Stimulated activated CD4-positive, alpha-beta T cell treated with anti-CD3 and anti-CD28 coated beads, Interleukin-2, amount 100 ng/mL, for 48 hours (primary cell): ENCODE measurements at places on chromosomes 7 and 10.

GRCh38 chr7:144404946-144405345 is 1.5 kb upstream of the NOBOX start:
- DNase-seq, result no peak

DNA sequence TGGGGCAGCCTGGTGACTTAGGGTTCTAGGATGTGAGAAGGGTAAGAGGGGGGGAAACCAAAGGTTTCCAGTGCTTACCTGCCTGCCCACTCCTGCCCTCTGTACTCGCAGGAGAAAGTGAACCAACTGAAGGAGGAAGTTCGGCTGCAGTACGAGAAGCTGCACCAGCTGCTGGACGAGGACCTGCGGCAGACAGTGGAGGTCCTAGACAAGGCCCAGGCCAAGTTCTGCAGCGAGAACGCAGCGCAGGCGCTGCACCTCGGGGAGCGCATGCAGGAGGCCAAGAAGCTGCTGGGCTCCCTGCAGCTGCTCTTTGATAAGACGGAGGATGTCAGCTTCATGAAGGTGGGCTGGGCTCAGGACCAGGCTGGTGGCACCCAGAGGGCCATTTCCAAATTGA is 10.7 kb downstream of the TRIM8 start:
- DNase-seq, result no peak

DNA sequence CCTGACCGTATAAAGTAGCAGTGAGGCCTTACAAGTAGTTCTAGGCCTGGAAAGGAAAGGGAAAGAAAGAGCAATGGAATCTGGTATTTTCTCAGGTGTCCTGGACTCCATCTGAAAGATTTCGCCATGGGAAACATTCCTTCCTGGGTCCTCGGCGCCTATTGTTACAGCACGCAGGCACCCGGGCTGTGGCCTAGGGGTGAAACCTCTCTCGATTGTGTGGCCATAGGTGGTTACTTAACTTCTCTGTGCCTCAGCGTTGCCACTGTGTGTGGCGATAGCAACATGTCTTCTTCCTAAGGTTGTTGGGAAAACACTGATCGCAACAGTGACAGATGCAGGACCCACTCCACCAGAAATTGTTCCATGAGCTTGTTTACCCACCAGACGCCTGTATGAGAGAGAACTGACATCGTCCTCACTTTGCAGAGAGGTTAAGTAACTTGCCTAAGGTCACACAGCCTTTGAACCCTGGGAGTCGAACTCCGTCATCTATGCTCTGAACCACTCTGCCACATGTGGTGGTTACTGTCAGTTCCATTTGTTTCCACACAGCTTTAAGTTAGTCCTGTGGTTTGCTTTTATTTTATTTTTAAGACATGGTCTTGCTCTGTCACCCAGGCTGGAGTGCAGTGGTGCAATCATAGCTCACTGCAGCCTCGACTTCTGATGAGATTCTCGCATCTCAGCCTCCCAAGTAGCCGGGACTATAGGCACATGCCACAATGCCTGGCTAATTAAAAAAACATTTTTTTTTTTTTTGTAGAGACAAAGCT is 73.4 kb downstream of the LHPP start:
- DNase-seq, result no peak

GRCh38 chr10:124728830-124729661 is 15.1 kb downstream of the FAM53B start:
- DNase-seq, result no peak

- no peak for DNase-seq
These were observed 22.4 kb upstream of the LRRC17 start for GRCh38 chr7:102890292-102890970.

DNA sequence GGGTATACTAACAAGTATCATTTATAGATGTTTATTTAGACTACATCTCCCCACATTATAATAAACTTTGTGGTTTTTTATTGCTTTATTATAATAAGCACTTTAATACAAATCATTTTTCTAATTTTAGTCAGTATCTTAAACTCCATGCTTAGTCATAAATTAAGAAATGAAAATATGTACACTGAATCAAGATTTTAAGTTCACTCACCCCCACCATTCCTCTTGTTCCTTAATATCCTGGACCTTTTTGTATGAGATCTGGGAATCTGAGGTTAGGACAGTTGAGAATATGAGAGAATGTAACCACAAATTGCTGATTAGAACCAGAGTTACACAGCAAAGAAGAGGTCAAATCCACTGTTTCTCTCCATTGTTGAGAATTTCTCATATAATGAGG is 93.6 kb upstream of the WNT16 start:
- DNase-seq, result no peak

DNA sequence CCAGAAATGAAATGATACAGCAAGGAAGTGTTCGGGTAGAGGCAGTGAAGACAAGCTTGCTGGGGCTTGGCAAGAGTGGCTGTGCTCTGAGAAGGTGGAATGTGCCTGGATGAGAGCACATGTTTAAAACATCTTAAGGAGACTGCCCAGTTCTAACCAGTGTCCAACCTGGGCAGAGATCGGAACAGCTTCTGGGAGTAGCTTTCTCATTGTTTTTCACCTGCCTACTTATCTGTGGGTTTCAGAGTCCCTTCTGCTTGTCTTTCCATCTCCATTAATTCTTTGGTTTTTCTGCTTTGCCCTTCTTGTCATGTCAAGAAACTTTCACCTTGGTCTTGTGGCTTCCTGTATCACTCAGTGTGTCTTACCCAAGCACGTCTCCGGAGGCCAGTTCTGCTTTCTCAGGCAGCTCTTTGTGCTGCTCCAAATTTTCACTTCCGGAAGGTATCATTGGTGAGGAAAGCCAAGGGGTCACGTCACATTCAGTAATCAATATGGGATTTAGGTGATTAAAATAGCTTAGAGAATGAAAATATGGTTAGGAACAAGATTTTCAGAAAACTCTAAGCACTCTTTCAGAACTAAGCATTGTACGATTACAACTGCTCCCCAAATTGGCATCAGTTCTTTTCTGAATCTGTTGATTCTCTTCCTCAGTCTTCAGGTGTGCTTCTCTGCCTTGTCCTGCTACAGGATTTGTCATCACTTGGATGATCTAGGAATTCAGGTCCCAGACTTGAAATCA is 5.5 kb upstream of the LAMB4 start:
- no peak for DNase-seq

GRCh38 chr10:13453896-13454295 is 74.9 kb downstream of the BEND7 start:
- DNase-seq, result no peak

DNA sequence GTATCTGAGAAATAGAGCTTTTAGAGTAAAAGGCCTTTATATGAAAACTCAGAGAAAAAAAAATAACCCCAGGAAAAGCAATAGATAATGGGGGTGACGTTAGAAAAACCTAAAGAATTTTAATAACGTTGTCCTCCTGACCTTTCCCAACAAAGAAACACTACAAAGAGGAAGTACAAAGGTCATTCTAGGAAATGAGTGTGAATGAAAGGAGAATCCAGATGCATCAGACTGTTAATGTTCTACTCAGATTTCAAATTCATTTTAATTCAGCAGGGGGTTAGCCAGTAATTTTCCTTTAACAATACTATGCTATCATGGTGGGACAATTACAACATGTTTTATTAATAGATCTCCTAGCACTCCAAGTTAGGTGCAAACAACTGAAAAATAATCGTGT is 73.8 kb upstream of the CDK1 start:
- DNase-seq, result no peak

DNA sequence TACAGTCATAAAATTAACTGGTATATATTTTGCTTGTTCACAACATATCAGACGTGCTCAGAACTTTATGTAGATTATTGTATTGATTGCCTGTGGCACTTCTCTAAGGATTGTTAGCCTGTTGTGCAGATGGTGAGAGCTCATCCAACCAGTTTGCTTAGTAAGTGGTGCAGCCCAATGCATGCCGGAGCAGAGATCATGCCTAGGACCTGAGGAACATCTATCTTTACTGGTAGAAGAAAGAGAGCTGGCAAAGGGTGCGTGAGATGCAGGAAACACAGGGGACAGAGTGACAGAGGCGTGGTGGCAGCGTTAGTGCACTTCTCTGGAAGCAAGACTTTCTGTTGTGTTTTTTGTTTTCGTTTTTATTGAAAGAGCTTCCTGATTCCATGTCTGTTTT is 35.9 kb downstream of the CCM2 start:
- DNase-seq, result no peak

GRCh38 chr7:100614308-100614861 is 2.0 kb downstream of the MOSPD3 start:
- no peak for DNase-seq

DNA sequence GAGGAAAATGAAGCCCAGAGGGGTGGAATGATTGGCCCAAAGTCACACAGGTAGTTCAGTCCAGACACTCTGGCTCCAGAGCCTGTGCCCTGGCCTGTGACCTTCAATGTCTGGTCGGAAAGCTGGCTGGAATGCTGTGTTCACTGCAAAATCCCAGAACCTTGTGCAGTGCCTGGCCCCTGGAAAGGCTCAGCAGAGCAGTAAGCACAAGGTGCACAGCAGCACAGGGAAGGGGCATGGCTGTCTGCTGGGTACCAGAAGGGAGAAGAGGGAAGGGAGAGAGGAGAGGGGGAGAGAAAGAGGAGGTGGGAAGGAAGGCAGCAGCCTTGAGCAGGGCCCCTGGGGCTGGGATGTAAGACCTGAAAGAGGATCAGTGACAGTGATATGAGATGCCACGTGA is 28.4 kb upstream of the C10orf71 start:
- no peak for DNase-seq

- no peak for DNase-seq
These were observed 331.5 kb upstream of the CNTNAP2 start for GRCh38 chr7:145784809-145785780.

GRCh38 chr7:151853896-151854719 is 22.8 kb downstream of the PRKAG2 start:
- DNase-seq, result no peak

- no peak for DNase-seq
These were observed 30.7 kb upstream of the PRKAR1B start for GRCh38 chr7:757741-758163.

- DNase-seq, result no peak
These were observed 220.5 kb downstream of the CCSER2 start for GRCh38 chr10:84548869-84549268.

DNA sequence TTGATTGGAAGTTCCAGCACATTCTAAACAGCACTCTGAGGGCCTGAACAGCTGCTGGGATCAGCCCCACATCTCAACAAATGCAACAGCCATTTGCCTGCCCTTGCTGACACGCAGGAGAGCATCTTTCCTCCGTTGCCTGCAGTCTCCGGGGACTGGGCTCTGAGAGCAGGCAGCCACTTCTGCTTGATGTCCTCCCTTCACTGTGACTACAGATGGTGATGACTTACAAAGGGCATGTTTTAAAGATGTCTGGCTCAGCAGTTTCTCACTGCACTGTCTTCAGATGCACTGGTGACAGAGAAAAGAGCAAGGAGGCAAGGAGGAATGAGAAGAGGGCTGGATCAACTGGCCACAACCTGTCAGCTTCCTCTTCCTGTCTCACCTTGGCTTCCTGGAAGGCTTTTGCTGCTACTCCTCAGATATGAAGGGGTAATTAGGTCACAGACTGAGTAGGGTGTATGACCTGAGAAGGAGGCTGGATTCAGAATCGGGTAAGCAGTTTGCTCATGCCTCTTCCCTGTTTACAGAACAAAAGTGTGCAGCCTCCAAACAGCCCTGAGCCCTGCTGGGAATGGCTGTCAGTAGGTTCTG is 143.5 kb upstream of the GHITM start:
- no peak for DNase-seq

DNA sequence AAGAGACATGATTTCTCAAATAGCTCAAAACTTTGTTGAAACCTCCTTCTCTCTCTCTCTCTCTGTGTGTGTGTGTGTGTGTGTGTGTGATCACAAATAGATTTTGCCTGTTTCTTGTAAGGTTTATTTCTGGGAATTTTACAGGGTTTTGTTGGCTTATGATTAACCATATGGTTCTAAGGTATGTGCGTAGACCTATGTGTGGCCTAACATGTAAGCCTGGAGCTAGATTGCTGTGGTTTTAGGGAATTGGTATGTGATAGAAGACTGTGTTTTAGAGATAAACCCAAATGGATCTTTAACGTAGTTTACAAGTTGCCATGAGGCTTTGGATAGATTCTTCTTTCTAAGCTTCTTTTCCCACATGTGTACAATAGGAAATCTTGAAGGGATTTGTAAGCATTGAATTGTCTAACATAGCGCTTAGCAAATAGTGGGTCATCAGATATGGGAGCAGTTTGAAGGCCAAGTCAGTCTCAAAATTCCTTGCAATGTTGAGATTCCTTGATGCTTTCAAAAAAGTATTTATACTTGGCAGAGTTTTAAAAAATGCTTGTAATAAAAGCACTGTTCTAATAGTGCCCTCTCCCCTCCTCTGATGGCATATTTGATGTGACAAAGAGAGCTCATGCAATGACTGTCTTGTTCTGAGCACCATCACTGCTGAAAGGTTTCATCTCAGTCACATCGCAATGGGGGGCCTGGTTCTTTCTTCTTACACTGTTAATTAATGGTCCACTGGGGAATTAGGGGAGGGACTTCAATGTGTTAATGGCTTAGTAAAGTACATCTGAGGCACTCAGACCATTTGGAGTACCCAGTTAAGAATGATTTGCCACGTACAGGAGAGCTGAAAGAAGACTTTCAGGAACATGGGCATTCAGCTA is 118.2 kb downstream of the SNX10 start:
- no peak for DNase-seq

DNA sequence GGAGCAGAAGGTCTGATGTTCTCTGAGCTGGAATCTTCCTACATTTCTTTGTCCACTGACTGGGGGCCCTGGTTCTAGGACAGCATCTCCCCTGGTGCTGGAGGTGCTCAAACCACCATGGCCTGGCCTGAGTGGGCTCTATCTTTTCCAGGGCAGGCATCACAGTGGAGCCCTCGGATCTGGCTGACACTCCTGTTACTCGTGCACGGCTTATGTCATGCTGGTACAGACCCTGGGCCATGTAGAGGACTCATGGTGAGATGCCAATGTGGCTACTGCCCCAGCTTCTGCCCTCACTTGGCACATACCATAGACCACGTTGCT is 96.0 kb downstream of the HIPK2 start:
- DNase-seq, result no peak
